Stimulated activated CD4-positive, alpha-beta T cell treated with anti-CD3 and anti-CD28 coated beads, Interleukin-15, amount 100 ng/mL, for 24 hours (primary cell): ENCODE measurements at places on chromosomes 1 and 21.

DNA sequence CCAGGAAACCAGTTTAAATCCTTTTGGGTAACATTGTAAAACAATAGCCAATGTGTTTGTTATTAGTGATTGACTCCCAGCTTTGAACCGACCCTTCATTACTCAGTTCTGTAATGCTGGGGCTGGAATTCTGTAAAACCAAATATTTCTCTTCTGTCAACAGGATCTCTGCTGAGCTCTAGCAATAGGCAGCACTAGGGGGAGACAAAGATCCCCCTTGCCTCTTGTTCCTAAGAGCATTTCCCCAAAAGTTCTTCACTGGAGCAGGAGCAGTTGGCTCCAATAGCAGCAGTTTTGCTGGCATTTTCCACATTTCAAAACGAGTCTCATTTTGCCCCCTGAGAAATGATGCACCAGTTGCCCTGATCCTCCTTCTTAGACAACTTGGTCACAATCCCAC is 1671.1 kb downstream of the MRPL39 start:
- peak; percentile 13 for DNase-seq

DNA sequence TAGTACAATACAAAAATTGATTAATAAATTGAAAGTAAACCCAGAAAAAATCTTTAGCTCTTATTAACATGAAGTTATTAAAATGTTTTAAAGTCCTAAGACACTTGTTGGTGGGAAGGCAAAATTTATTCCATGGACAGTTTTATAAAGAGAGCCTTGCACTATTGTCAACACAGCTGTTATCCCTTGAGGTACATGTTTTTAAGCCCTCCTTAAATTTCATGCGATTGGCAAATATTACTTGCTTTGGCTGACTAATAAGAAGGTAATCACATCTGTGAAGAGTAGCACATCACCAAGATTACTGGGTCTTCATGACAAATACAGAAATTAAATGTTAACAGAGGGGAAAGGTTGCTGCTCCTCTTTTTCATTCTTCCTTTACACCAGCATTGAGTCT is 611.1 kb downstream of the BRINP3 start:
- no peak for DNase-seq

- no peak for DNase-seq
Observed at GRCh38 chr1:245304698-245305097, 149.9 kb downstream of the KIF26B start.

- DNase-seq: no peak
Observed at GRCh38 chr1:2344744-2345296, 46.5 kb downstream of the MORN1 start.

- peak; percentile 72 for DNase-seq
Observed at GRCh38 chr1:160291248-160292220, 6.6 kb upstream of the PEX19 start.

GRCh38 chr1:57019236-57019839 is 53.5 kb upstream of the C8B start:
- no peak for DNase-seq

GRCh38 chr1:58204284-58204683 is 342.2 kb downstream of the OMA1 start:
- DNase-seq: no peak

GRCh38 chr21:29682800-29683199 is 257.0 kb downstream of the GRIK1 start:
- no peak for DNase-seq

DNA sequence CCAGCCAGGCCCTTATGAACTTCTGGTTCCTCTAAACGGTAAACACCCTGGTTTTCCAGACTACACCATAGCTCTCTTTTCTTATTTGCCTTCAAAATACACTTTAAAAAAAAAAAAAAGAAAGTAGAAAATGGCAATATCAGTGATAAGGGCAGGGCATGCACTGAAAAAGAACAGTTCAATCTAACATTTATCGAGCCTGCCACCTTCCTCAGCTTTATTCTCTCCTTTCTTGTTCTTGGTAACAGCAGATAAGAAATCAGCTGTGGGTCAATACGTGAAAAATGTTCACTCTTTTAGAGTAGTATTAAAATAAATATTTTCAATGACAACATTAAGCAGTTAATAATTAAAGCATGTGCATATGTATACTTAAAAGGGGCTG is 83.1 kb upstream of the ZNF648 start:
- no peak for DNase-seq

GRCh38 chr1:63973005-63973419 is 199.2 kb downstream of the ROR1 start:
- DNase-seq: no peak

GRCh38 chr21:33028773-33029384 is 3.1 kb downstream of the OLIG2 start:
- DNase-seq: peak; percentile 58

DNA sequence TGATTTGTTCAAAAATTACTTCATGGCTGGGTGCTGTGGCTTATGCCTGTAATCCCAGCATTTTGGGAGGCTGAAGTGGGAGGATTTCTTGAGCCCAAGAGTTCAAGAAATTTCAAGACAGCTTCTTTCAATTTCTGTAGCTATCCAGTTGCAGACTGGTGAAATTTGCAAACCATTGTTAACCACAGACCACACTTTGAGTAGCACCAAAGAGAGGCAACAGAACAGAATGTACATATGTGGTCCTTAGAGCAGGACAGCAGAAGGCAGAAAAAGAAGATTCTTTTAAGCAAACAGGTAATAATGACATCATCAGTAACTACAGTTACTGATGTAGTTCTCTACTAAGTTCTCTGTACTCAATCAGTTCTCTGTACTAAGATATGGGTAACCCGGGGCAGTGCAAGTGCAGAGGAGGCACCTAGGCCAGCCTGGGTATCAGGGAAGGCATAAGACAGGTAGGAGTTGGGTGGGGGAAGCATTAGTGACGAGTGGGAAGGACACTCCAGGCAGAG is 5.5 kb upstream of the KLF17 start:
- no peak for DNase-seq

DNA sequence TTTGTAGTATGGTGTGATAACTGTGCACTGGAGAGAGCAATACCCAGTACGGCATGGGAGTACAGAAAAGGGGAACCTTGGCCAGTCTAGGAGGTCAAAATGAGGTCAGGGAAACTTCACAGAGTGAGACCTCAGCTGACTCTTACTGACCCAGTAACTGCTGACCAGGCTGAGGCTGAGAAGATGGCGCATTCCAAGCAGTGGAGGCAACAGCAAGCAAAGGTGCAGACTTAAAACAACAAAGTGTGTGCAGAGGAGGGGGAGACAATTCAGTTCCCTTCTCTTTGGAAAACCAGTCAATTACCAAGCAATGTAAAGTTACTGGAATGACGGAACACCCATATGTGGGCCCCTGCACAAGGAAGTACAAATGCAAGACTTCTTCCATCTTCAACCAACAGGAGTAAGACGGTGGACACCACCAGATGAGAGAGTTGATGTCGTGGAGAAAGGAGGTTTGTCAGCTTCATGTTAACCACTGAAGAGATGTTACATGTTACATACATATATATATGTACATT is 54.6 kb upstream of the PRDX6 start:
- no peak for DNase-seq

DNA sequence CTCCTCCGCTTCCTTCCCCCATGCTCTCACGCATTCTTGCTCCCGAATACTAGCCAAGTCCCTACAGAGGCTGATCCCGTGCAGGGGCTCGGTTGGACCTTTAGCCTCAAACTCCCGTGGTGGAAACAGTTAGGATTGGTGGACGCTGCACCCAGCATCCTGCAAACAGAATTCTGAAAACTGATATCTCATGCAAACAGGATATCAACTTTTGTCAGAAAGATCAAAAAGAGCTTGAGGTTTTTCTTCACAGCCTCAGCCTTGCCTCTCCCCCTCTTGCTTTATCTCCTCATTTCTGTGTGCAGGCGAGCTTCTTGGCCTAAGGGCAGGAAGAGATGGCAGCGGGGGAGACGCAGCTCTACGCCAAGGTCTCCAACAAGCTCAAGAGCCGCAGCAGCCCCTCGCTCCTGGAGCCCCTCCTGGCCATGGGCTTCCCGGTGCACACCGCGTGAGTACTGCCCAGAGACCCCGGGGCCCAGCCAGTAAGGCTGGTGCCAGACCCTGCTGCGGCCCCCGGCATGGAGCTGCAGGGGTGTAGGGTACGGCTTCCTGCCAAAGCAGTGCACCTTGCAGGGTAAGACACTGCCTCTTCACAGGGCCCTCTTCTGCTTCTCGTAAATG is at the start of gene UBASH3A:
TSS of gene UBASH3A (plus strand) at position 292 of the 621 bp plus-strand sequence. CDS start at position 336, 44 bp downstream.
- peak; percentile 50 for DNase-seq

- DNase-seq: no peak
Observed at GRCh38 chr21:15397258-15397657, 332.5 kb upstream of the NRIP1 start.

DNA sequence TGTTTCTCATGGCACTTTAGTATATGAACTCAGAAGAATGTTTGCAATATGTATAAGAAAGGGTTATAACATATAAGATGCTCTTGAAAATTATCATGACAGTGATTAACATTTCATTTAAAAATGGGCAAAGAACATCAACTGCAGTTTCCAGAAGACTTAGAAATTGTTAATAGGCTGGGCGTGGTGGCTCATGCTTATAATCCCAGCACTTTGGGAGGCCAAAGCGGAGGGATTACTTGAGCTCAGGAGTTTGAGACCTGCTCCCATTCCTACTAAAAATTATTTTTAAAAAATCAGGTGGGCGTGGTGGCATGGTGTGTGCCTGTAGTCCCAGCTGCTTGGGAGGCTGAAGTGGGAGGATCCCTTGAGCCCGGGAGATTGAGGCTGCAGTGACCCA is 23.1 kb downstream of the MTF2 start:
- no peak for DNase-seq

GRCh38 chr1:186768906-186769305 is 59.8 kb upstream of the PLA2G4A start:
- DNase-seq: no peak

DNA sequence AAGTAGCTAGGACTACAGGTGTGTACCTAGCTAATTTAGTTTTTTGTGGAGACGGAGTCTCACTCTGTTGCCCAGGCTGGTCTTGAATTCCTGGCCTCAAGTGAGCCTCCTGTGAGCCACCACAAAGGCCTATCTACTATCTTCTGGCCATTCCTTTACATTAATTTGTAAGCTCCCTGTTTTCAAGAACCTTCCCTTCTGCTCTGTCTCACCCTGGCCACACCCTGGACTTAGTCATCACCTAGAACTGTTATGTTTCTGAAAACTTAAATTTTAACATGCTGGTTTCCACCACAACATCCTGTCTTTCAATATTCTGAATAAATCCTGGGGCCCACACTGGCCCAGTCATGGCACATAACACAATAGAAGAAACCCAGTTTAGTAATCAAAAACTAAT is 4.9 kb upstream of the B4GALT3 start:
- peak; percentile 76 for DNase-seq

DNA sequence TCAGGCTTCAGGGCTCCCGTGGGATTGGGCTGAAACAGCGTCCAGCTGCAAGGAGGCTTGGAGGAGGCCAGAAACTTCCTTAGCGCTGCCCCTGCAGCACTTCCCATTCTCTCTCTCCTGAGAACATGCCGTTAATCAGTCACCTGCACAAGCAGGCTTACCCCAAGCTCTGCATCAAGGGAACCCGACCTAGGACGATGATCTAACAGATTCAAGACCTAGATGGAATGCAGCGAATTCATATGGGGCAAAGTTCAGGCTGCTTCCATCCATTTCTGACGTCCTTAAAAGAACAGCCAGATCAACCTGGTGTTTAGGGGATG is 114.1 kb downstream of the ERG start:
- DNase-seq: no peak

DNA sequence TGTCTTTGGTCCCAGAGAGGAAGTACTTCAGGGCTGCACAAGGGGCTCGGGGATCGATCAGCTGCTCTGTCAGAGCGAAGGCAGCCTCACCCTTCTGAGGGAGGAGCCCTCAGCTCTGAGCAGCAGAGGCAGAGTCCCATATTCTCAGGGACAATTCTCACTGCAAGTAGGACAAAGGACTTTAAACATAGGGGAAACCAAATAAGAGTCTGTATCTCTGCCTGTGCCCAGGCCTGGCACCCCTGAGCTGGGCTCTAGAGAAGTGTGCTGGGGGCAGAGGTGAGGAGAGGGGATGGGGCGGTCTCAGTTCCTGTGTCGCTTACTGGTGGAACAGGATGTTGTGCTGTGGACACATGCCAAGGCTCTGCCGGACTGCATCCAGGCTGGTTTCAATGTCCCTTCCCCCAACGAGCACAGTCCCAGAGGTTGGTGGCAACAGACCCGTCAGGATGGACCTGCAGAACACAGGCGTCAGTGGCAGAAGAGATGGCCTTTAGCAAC is 76.6 kb downstream of the ABCA4 start:
- no peak for DNase-seq

- DNase-seq: no peak
Observed at GRCh38 chr1:223847781-223848345, 2.1 kb upstream of the TP53BP2 start.

- no peak for DNase-seq
Observed at GRCh38 chr1:212620293-212620692, 11.7 kb downstream of the ATF3 start.

DNA sequence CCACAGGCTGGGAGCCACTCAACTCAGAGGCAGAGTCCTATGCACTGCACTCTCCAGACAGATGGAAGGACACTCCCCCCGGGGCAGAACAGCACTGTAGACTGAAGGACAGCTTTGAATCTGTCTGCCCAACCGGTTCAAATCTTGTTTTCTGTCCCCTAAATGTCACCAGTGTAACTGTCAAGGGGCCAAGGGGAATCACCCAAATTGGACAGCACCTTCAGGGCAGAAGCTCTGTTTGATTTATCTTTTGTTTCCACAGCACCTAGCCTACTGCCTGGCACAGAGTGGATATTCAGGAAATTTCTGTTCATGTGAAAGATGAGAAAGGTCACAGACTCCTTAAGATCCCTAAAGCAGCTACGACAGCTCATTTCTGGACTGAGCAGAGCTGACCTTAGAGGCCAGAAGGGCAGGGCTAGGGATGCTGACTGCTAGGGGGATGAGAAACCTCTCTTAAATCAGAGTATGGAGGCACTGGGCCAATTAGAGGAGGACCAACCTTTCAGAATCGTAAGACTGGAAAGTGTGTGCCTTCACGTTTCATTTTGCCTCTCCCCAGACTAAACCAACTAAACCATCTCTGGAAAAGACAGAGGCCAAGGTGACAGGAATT is 41.0 kb downstream of the ITPKB start:
- DNase-seq: no peak

DNA sequence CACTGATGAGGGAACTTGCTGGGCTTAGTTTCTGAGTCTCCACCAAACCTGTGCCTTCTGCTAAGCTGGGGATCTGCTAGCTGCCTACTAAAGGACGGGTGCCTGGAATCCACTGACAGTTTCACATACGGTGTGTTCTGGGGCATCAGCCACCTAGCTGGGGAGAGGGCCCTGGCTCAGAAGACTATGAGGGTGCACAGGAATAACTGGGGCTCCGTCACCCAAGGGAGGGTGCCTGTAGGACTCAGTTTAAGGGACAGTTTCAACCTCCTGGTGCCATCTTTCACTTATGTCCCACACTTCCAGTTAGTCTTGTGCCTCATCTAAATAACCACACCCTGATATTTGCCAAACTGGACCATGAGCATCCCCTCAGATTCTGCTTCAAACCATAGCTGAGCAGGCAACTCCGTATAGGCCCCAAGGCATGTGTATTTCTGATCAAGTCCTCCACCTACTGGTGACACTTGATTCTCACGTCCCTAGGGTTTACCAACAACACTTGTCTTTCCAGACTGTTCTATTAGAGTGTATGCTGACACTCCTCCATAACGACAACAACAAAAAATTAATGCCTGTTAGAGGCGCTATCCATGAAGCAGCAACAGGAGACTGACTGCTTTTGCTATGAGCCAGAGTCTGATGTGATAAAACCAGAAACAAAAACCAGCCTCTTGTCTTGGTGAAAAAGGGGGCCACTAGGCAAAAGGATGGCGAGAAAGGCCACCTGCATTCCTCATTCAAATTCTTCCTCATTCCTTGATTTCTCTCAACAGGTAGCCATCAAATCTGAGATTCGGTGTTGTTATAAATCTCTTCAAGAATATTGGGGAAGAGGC is 55.0 kb upstream of the PAXBP1 start:
- peak; percentile 43 for DNase-seq

GRCh38 chr1:53706356-53706755 is 32.6 kb downstream of the GLIS1 start:
- DNase-seq: no peak
